ENCODE measurements at places on chromosomes 16 and 17.

- no peak for DNase-seq
Measured at GRCh38 chr16:84438971-84439696, 65.3 kb downstream of the MEAK7 start.

DNA sequence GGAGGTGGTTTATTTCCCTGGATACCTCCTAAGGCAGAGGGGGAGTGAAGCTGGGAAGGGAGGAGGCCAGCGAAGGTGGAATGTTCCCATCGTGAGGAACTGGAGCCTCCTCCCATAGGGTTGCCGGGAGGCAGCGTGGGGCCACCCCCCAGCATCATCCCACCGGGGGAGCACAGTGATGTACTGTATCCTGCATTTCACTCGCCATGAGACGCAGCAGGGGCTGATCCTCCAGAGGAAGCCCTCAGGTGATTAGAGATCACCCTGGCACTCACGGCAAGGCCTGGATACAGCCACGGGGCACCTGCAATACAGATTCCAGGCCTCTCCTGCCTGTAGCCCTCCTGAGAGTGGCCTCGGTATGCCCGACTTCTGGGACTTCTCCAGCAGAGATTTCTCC lies 25.5 kb upstream of the BEAN1 start:
- DNase-seq = no peak

- no peak for DNase-seq
Measured at GRCh38 chr16:56279132-56279531, 87.8 kb downstream of the GNAO1 start.

DNA sequence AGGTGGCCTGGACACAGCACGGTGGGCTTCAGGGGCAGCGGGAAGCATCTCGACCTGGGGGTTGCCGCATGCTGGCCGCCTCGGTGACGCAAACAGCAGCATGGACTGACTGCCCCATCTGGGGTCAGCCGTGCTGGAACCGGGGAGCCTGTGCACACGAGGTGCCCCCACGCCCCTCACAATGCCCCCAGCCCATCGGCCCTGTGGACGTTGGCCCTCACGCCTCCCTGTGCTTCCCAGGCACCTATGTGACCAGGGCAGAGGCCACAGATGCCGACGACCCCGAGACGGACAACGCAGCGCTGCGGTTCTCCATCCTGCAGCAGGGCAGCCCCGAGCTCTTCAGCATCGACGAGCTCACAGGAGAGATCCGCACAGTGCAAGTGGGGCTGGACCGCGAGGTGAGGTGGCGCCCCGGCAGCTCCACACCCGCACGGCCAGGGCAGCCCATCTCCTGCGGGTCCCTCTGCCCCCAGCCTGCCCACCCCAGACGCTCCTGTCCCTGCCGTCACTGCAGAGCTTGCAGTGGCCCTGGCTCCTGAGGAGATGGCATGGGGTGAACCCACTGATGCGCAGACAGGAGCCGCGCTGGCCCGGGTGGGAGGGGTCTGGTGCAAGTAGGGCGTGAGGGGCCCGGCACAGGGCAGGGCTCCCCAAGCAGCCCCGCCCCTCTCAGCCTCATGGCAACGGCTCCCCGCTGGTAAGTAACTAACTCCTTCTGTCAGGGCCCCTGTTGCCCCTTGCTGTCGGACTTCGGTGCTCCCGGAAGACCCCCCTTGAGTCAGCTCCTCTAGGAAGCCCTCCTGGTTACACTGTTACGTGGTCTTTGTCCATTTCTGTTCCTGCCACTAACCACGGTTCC lies 13.6 kb downstream of the CDH15 start:
- DNase-seq = no peak

DNA sequence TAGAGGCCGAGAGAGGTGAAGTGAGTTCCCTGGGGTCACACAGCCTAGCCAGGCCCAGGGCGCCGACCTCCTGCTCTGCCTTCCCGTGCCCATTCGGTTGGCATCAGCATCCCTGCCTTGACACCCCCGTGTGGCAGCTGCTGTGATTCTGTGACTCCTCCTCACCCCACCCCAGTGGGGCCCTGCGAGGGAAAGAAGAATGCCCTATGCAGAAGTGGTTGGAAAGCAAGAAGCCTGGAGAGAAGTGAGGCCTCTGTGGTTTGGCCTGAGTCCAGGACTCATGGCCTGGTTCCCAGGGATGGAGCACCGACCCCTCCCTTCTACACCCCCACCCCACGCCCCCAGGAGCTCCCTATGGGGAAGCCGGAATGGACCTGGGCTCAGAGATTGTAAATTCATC lies 296.2 kb downstream of the SEC14L1 start:
- DNase-seq = no peak

- DNase-seq = no peak
Measured at GRCh38 chr16:69660166-69660565, 66.2 kb downstream of the NQO1 start.

- DNase-seq = no peak
Measured at GRCh38 chr17:9513266-9513665, 62.4 kb downstream of the STX8 start.

DNA sequence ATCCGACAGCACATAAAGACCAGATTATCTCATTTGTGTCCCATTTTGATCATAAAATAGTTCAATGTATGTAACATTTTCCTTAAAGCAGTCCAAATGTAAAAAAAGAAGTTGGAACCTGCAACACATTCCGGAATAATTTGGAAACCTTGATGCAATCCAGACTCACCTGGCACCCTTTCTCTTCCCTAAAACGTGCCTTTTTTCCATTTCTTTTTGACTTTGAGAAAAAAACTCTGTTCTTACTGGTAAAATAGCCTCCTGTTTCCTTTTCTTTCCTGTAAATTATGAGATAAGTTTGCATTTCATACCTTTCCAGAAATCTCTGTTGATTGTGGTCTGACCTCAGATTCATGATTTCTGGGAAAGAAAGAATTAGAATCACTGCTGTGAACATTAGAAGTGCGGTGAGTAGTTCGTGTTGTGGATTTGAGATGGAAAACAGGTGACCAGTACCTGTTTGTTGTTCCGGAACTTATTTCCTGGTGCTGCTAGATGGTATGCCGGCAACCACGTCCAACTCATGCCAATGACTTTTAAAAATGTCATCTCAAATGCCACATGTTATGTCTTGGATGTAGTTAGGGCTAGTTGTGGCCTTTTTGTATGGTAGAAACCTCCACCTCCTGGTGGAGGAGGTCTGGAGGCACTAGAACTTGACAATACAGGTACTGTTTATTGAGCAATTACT lies 108.1 kb downstream of the SOCS1 start:
- no peak for DNase-seq

GRCh38 chr17:59668816-59669215 lies 38.4 kb downstream of the PTRH2 start:
- peak; percentile 96 for DNase-seq

DNA sequence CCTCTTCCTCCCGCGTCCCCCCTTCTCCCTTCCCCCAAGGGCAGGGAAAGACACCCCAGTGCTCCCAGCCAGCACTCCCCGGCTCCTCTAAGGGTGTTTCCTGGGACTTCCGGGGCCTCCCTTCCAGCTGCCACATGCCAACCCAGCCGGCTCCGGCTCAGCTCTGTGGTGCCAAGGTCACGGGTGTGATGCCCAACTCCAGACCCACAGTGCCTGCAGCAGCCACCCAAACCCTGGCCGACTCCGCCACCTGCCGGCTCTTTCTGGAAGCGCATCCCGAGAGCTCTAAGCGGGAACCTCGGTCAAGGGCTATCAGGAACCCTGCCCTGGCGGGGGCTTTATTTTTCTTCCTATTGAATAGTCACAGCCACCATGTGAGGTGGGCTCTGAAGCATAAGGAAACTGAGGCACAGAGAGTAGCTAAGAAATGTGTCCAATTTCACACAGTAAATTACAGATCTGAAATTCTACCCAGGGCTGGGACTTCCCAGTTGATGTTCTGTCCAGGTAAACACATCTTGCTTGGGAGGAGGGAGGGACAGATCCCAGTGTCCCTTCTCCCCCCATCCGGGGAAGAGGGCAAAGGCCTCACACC lies 3.3 kb upstream of the PPP1R1B start:
- no peak for DNase-seq

DNA sequence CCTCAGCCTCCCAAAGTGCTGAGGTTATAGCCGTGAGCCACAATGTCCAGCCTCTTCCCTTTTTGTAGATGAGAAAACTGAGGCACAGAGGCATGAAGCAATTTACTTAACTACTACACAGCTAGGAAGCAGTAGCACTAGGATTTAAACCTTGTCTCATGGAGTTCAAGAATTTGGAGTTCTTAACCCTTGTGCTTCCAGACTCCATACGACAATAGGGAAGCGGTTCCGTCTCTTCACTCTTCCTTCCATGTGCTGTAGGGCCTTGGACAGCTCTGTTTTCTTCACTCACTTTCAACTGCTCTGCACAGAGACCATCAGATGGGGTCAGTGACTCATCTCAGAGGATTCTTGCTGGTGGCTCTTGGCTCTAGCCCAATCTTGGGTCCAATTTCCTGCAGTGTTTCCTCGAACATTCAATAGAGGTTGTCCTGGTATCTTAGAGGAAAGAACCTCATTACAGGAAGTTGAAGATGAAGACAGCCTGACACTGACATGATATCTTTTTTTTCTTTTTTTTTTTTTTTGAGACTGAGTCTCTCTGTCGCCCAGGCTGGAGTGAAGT lies 19.3 kb downstream of the ITGAL start:
- DNase-seq = peak; percentile 48

- no peak for DNase-seq
Measured at GRCh38 chr16:4537376-4538343, 913 bp downstream of the CDIP1 start.

- peak; percentile 88 for DNase-seq
Measured at GRCh38 chr16:73949574-73950320, 346.9 kb upstream of the PSMD7 start.

GRCh38 chr16:88339930-88340754 lies 42.6 kb upstream of the ZNF469 start:
- DNase-seq = no peak

DNA sequence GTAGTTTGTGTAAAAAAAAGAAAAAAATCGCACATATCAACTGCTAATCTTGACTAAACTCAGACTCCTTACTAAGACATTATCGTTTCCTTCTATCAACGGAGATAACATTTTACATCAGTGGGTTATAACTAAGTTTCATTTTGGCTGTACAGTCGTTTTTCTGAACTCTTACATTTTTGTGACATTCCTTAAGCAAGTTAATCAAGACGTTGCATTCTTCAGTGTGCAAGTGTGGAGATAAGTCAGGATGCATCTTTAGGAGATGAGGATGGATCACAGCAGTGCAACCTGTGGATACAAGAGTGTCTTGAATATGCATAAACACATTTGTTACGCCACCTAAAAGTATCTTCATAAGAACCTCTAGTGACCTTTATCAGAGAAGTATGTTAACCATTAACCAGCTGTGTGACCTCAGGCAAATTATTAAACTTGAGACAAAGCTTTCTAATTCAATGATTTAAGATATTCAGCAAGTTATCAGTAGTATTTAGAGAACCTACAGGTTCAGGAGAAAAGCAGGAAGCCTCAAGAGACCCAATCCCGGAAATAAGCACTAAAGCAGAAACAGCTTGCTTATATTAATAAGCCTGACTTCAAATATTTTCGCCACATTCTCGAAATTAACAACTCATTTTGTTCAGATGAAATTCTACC lies 9.4 kb downstream of the CMC2 start:
- DNase-seq = no peak

DNA sequence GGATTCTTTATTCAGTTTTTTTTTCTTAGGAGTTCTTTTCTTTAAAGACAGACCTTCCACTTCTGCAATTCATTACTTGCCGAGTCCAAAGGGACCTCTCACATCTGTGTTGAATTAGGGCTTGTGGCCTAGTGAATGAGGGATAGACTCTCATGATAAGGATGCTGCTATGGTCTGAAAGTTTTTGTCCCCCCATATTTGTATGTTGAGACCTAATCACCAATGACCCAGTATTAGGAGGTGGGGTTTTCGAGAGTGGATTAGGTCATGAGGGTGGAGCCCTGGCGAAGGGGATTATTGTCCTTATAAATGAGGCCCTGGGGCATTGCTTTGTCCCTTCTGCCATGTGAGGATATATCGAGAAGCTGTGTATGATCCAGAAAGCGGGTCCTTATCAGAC lies 9.5 kb downstream of the KRT12 start:
- no peak for DNase-seq

GRCh38 chr16:51146256-51146924 lies 4.7 kb downstream of the SALL1 start:
- DNase-seq = no peak

- DNase-seq = no peak
Measured at GRCh38 chr17:40350689-40351358, 13.7 kb downstream of the GJD3 start.

- DNase-seq = no peak
Measured at GRCh38 chr17:42493319-42493718, 34.6 kb downstream of the ATP6V0A1 start.

- DNase-seq = no peak
Measured at GRCh38 chr17:73637866-73638265, 6.4 kb downstream of the SDK2 start.

DNA sequence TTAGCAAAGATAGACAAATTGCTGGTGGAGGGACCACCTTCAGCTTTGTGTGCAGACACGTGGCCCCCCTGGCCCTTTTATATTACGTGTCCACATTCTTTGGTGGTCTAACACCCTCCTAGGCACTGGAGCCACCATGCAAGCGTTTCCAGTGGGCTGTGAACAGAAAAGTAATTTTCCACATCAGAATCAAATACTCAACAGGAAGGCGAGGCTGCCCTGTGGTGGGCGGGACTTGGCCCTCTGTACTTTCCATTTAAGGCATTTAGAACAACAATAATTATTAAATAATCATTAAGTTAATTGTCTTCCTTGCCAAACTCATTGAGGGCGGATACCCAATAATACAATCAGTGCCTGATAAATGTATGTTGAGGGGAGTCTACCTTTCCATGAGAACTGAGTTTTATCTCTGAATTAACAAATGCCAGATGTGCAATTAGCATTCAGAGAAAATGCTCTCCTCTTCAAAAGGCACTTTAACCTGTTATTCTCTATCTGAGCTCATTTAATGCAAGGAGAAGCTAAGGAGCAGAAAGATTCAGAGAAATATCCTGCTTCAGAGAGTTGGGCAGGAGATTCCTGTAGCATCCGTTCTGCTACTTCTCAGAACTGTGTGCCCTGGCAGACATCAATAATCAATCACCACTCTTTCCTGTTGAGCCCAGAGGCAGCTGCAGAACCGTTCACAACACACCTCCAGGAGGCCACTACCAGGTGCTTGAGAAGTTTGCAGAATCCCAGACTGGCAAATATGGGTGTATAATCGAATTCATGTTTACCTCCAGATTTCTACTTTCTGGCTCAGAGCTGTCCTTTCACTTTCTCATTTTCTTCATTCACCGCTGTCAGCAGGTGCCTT lies 109.4 kb downstream of the CMIP start:
- no peak for DNase-seq

DNA sequence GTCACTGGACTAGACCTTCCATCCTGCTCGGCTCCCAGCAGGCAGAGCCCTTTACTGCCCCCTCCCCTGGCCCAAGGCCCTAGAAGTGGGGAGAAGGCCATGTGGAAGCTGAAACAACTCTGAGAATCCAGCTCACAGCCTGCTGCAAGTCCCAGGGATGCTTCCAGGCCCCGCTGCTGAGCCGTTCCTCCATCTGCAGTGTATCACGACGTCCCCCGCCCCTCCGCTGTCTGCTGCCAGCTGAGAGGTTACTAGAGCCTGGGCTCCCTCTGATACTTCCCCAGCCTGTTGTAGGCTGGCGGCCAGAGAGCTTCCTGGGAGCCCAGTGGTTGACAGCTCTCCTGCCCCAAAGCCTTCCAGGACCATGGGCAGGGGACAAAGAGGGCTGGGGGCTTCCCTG lies 118.2 kb downstream of the MGAT5B start:
- DNase-seq = no peak
